Neural progenitor cell (in vitro differentiated cells): ENCODE measurements at places on chromosomes 7 and 10. TPM values are rescaled to one million over a fixed set of nuclear protein-coding genes. Genes with fewer than 3 reads are reported as not detected.

- DNase-seq, result no peak
Observed at GRCh38 chr7:38394660-38395059, 121.2 kb upstream of the TARP start.

GRCh38 chr7:97845622-97846203, 26.5 kb downstream of the ASNS start:
- DNase-seq, result peak; percentile 31

- no peak for DNase-seq
Observed at GRCh38 chr10:3031490-3031889, 35.9 kb upstream of the PFKP start.

- no peak for DNase-seq
Observed at GRCh38 chr7:17849504-17849903, 90.8 kb downstream of the SNX13 start.

The RET gene
- total RNA-seq, result 1.4 and 2.7 TPM in 2 replicates

DNA sequence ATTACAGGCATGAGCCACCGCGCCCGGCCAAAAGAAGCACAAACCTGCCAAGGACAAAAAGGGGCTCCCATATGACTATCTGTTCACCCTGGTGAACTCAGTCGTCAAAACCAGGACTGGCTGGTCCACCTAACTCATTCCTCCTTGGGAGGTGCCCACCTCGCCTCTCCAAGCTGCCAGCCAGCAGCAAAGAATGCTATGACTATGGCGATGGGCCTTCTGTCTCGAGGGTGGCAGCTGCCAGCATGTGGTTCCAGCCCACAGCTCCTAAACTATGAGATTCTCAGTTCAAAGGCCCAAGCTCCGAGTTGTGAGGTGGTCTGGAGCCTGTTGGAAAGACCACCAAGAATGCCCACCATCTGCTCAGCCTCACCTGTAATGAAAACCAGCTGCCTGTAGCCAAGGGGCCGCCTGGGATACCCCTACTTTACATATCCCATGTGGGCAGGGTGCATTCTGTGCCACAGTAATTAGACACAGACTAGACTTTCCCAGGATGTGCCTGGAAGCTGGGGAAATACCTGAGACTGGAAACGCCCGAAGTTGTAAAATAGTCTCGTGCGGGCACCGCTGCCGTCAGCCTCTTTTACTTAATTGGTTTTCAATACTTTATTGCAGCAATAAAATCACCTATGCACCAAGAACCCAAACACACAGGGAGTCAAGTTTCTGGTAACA, 71.1 kb downstream of the ZRANB1 start:
- no peak for DNase-seq

The LRRD1 gene
- not detected in 2 replicates for total RNA-seq

- DNase-seq, result no peak
Observed at GRCh38 chr7:103937680-103938079, 51.8 kb downstream of the RELN start.

The HOXA1 gene
- total RNA-seq, result not detected in 2 replicates

The FRAT1 gene
- total RNA-seq, result 2.0 and 8.8 TPM in 2 replicates
